ENCODE measurements at places on chromosomes 1 and 21.

DNA sequence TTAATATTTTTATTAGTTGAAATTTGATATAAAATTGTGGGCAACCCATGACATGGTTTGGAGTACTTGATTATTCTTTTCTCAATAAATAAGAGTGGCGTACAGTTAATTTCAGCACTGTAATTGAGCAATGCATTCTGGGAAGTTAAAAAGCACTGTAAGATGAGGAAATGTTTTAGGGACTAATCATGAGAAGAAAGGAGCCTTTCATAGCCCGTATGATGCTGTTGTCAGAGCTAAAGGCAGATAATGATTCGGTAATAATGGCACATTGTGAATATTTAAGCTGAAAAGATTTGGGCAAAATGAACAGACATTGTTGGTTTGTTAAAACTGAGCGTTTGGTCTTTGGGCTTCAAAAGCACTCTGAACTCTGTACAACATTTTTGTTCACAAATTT, 139.3 kb downstream of the NFIA start:
- DNase-seq = peak; percentile 80

- DNase-seq = no peak
Observed at GRCh38 chr1:117672756-117673155, 66.9 kb downstream of the TENT5C start.

DNA sequence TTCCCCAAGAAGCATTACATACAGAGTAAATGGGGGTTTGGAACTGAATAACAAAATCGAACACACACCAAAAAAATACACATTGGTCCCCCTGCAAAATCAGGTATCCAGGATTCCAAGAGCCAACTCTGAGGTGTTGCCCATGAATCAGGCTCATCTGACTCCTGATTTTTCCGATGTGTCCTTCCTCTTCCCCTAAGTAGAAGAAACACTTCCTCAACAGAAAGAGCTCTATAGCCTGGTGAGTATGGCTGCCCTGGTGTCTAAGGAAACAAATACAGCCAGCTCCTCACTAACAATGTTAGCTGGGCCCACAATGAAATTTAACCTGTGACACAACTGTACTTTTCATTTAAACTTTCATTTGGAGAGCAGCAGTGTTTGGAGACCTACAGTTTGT, 33.6 kb downstream of the ERI3 start:
- no peak for DNase-seq

GRCh38 chr1:44251989-44252671, 38.9 kb downstream of the DMAP1 start:
- no peak for DNase-seq

DNA sequence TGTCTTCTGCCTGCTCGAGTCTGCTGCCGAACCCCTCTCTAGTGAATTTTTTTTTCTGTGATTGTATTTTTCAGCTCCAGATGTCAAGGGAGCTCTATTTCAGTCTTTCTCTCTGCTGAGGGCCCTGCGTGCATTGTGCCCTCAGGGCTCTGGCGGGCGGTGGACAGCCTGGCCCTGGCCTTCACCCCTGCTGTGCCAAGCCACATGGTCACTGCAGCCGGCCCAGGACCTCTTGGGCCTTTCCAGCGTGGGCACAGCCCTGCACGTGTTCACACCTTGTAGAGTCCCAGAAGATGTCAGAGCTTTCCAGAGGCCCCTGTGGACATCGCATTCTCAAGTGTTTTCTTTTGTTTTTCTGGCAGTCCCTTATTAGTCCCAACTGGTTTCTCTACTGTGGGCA, 55.7 kb downstream of the PCNT start:
- no peak for DNase-seq

DNA sequence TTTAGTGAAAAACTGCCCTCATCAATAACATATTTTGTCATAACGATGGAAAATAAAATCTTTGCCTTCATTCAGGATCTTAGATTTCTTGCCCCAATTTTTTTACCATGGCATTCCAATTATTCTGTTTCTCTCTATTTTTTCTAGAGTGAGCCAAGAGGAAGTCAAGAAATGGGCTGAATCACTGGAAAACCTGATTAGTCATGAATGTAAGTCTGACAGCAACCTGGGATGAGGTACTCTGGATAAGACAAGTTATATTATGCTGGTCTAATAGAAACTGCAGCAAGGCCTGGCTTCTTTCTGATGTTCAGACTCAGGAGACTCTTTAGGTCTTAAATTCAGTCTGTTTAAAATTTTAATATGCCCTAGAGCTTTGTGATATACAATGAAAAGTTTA, 3.5 kb downstream of the RGS4 start:
- no peak for DNase-seq
